Hematopoietic multipotent progenitor cell treated with erythropoietin and hydrocortisone succinate and interleukin-3 and kit ligand, for 4 days (in vitro differentiated cells): ENCODE measurements at places on chromosomes 11 and 22.
A peak's percentile ranks its signal among the peaks of the same experiment; 100 is the strongest.

GRCh38 chr11:126969865-126970479 is 30.6 kb downstream of the KIRREL3 start:
- peak; percentile 26 for DNase-seq

DNA sequence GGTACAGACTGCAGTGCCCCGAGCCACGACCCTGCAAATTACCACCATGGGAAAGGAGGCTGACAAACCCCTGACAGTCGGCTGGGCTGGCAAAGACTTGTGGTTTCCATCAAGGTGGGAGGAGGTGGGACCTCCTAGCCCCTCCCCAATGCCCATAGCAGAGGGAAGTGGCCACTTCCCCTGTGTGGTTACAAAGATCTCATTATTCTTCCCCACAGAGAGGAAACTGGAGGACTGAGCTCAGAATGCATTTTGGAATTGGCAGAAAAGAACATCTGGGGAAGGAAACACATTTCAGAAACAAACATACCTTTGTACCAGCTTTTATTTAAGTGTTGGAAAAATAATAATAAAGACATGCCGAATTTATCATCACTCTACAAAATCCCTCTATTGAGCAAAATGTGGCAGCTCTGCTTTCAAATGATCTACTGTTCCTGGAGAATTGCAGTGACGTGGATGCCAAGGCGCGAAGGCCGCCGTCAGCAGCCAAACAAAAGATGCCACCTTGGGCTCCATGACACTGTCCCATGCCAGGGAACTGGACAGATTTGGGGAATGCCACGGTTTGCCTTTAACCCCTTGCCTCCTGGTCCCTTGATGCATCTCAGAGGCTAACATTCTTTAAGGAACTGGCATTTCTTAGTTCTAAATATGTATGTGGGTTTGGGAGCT is 169.6 kb downstream of the CRYBB2 start:
- peak; percentile 70 for DNase-seq

GRCh38 chr22:23385678-23386631 is 194.1 kb downstream of the IGLL1 start:
- peak; percentile 87 for DNase-seq

DNA sequence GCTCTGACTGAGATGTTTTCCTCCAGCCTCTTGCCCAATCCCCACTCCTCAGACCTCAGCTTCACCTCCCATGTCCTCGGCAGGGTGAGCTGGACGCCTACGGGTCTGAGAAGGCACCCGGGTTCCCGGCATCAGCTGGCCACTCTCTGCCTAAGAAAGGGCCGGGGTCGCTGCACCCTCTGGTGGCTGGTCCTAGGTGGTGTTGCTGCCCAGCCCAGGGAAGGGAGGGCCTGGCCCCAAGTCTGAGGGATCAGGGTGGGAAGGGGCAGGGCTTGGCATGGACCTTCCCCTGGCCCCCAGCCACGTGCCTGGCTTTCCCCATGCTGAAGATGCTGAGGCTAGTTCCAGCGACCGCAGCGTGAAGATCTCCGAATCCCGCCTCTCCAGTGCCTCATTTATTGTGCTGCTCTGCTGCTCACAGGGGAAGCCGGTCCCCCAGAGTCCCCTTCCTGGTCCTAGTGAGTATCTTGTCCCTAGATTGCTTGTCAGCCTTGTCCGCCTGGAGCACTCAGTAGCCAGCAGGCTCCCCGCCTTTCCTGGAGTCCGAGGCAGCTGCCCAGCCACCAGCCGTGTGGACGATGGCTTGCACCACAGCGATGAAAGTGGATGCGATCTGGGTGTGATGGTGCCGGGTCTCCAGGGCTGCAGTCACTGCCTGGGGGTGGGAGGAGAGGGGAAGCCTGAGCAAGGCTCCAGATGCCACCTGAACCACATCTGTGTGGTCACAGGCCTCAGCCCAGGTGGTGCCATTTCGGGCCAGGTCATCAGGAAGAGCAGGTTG is 2.9 kb upstream of the GGT5 start:
- DNase-seq: peak; percentile 85

DNA sequence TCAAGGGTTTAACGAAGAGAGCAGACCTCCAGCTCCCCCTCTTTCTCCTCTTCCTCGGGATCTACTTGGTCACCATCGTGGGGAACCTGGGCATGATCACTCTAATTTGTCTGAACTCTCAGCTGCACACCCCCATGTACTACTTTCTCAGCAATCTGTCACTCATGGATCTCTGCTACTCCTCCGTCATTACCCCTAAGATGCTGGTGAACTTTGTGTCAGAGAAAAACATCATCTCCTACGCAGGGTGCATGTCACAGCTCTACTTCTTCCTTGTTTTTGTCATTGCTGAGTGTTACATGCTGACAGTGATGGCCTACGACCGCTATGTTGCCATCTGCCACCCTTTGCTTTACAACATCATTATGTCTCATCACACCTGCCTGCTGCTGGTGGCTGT is 363 bp downstream of the OR8A1 start:
- DNase-seq: no peak

DNA sequence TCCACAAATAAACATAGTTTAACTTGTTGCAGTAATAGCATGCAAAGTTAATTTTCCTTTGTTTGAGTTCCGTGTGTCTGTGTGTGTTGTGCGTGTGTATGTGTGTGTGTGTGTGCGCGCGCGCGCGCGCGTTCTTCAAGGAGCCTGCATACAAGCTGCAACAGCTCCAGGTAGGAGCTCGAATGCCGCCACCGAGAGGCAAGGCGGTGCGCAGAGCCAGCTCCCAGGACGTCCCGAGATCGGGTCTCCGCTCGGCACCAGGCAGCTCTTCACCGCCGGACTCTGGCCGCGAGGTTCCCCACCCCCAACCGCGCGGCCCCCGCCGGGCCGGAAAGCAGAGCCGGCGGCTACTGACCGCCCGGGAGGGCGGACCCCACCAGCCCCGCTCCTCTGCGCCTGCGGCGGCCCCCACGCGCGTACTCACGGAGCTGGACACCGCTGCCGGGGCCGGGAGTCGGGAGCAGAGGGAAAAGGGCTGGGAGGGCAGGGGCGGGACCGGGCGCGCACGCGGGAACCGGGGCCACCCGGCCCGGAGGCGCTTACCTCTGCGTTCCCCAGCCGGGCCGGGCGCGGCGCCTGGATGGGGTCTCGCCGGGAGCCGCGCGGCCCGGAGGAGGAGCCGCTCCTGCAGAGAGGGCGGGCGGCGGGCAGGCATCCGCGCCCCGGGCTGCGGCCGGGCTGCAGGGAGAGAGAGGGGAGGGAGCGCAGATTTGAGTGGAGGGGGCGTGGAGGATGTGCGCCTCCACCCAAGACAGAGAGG is 40.4 kb upstream of the AKIP1 start:
- peak; percentile 50 for DNase-seq

DNA sequence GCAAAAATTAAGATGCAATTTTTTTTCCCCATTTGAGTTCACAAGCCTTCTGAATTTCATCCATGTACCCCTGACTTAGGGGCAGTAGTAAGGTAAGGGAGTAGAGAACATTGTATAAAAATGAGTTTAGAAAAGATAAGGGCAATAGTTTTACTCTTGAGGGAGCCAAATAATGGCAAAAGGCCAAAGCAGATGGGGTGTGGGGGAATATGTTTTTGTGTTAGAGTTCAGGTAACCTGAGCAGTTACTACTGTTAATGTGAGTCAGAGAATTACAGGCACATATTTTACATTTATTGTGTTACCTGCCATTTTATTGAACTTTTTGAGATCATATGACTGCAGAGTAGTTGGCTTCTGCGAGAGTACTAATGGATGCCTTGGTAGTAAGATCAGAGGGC is 3.1 kb downstream of the EED start:
- peak; percentile 70 for DNase-seq

DNA sequence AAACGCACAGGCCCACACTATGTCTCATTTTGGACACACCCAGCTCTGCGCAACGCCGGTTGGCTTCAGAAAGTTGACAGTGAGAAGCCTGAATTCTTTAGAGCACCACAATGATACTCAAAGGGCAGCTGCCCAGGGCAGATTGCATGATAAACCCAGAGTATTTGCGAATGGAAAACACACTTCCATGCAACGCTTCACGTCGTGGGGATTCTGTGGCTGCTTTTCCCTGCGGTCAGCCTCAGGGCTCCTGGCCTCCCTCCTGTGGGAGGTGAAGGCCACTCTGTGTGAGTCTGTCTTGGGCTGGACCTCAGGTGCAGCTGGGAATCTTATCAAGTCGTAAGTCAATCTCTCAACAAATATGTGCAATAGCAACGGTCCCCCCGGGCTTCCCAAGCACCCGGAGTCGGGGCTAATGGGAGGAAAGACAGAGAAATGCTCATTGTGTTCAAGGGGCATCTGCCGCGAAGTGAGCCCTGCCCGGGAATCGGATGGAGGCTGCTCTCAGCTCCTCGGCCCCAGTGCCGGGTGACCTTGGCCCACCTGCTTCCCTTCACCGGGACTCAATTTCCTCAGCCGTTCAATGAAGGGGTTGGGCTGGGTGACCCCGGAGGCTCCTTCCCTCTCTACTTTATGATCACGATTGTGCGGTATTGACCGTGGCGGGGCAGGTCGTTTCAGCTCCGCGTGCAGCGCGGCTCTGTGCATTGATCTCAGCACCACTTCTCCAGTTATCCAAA is 623.6 kb downstream of the BRD1 start:
- no peak for DNase-seq

DNA sequence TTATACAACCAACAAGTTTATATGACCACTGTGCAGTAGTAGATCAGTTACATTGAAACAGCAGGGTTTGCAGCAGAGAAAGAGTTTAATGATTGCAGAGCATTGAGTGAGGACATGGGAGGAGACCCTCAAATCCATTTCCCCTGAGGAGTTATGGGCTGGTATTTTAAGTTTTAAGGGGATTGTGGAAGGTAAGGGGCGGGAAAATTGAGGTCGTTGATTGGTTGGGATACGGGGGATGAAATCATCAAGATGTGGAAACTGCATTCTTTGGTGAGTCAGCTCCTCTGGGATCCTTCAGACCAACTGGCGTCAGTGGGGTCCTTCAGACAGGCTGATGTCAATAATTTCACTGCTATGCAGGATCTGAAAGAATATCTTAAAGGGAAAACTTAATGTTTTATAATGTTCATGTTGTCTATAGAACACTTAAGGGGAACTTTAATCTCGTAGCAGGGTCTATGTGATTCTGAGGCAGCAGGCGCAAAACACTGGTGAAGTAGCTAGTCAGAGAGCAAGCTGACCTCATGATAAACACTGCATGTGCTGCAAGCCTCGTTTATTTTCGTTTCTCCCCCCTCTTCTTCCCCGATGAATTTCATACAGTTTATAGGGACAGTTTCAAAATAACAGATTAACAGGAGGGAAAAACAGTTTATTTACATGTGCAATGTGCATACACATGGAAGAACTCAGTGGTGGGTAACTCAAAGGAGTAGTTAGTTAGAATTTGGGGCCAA is 17.4 kb upstream of the BACE1-AS start:
- no peak for DNase-seq

- DNase-seq: peak; percentile 53
These were observed 16.7 kb downstream of the ACRV1 start for GRCh38 chr11:125663910-125664309.

- DNase-seq: no peak
These were observed 9.3 kb upstream of the FXYD6 start for GRCh38 chr11:117885777-117886176.

DNA sequence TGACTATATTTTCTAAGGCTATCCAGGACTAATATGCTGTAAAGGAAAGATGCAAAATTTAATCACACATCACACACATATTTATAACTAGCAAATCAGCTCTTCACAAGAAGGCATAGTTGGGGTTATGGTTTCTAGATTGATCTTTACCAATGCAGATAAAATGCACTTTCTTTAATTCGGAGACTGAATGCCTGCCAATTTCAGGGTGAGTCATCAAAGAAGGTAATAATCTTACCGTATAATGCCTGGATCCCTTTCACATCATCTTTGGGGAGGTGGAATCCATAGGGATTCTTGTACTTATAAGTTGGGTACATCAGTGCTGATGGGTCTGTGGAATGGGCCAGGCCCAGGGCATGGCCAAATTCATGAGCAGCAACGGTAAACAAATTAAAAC is 16.4 kb downstream of the MMP20 start:
- DNase-seq: no peak

GRCh38 chr11:17684550-17684949 is 34.8 kb upstream of the MYOD1 start:
- DNase-seq: no peak

DNA sequence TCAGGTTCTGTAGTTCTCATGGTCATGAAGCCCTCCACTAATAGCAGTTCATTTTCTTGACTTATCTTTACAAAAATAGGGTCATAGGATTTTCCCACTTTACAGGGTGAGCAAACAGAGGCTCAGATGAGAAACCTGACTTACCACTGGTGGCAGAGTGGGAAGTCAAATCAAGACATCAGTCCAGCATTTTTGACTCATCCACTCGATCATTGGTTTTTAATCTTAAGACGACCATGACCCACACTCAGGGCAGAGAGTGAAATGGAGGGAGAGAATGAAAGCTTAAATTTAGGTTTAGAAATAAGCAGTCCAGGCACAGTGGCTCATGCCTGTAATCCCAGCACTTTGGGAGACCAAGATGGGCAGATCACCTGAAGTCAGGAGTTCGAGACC is 42.1 kb downstream of the RTL6 start:
- no peak for DNase-seq

DNA sequence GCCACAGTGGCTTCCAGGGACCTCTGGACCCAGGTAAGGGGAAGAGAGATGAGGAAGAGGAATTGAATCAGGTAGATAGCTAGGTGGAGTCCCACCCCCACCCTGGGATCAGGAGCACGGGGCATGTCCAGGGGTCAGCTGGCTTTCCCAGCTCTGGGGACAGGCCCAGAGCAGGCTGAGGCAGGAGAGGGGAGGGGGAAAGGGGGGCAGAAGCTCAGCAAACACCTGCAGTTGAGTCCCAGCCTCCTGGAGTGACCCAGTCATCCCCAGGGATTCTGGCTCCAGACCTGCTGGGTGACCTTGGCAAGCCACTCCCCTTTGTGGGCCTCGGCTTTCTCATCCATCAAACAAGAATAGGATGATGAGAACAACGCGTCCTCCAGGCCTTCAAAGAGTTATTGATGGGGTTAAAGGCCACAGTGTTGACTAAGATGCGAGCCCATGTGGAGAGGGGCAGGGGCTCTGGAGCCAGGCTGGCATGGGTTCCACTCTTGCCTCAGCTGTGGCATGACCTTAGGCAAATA is 16.0 kb downstream of the STARD10 start:
- DNase-seq: no peak

- DNase-seq: no peak
These were observed 46.7 kb upstream of the PARVA start for GRCh38 chr11:12330485-12331231.

DNA sequence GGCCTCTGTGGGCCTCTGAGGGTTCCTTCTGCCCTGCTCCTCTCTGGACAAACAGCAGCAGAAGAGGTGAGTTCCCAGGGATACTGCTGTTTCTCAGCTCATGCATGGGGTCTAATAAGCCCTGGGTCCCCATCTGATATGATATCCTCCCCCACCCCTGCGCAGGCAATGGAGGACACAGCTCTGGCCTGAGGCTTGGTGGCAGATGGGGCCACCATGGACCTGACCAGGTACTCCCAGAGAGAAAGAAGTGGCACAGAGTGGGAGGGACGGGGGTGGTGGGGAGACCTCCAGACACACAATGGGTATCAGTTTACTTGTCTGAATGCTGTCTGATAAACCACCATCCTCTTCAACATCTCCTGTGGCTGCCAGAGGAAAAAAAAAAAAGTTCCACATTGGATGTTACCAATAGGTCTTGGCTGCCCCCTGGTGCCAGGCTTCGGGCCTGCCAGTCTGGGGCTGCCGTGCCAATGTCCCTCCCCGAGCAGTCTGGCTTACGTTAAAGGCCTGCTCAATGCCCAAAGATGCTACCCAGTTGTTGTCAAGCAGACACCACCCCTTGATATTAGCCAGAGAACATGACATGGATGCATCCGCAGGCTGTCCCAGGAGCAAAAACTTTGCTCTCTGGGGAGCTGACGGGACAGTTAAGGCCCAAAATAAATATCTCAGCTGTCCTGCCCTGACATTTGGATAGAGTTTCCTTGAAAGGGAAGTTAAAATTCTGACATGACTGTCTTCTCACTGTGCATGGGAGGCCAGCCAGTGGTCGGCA is 27.9 kb upstream of the ABCC8 start:
- DNase-seq: peak; percentile 90
